ENCODE measurements at places on chromosomes 1 and 21.

DNA sequence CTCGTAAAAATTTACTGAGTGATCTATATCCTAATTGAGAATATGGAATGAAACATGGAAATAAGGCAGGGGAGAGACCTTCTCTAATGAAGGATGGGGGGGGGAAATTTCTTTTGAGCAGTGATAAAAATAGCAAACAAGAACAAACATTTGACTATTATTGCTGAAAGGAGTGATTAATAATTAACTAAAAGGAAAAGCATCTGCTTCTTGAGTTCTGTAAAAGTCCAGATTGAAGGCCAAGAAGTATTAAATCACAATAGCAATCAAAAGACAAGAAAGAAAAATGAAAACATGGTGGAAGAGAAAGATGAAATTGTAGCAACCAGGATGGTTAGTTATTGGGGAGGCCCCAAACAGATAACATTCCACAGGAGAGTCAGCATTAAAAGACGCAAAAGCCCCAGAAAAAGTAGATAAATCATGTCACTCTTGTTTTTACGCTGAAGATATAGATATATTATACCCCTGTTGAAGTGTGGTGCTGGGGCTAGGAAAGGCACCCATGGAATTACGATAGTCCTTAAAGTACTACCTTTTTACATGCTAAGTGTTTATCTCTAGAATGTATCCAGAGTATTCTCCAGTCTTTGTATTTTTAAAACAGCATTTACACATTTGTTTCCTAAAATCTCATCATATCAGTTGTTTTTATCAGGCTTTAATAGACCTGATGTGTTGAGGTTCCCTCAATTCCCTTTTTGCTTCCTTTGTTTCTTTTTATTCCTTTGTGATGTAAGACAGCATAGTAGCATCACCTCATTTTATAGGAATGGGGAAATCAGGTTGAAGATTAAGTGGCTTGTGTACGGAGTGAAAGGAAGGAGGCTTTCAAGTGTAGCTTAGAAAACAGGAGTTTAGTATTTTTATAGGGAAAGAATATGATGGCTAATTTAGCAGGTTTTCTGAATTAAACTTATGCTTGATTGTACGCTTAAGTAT, 28.9 kb downstream of the DISP1 start:
- DNase-seq: no peak

DNA sequence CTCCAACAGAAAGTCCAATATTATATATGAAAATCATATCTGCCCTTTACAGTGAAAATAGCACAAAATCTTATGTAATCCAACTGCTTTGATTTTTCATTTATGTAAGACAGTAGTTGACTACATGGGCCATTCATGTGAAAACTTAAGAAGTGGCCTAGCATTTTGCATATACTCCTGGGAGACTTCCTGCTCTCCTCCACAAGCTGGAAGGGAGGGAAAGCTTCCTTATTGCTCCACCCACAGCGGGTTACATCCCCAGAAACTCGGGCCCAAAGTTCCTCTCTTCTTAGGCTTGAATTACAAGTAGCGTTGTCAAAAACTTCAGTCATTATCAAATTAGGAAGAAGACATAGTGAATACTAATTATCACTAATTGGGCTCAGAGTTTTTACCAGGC, 29.2 kb downstream of the FYB2 start:
- DNase-seq: no peak

DNA sequence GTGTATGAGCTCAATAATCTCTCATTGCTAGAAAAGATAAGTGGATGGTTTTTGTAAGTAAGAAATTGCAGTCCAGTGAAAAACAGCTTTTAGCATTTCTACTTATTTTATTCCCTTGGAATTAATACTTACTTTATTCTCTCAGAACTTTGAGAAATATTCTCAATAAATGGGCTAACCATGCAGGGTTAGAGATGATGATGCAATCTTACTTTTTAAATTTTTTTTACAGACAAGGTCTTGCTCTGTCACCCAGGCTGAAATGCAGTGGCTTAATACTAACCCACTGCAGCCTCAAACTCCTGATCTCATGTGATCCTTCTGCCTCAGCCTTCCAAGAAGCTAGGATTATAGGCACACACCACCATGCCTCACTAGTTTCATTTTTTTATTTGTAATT, 440.8 kb upstream of the ZP4 start:
- DNase-seq: no peak

- no peak for DNase-seq
Measured at GRCh38 chr21:37276377-37276776, 9.2 kb upstream of the VPS26C start.

GRCh38 chr1:111904478-111905218, 84.8 kb downstream of the KCND3 start:
- no peak for DNase-seq

- no peak for DNase-seq
Measured at GRCh38 chr1:150579945-150580642, 684 bp upstream of the MCL1 start.

- DNase-seq: no peak
Measured at GRCh38 chr1:151710187-151710840, 6.3 kb downstream of the CELF3 start.

- DNase-seq: no peak
Measured at GRCh38 chr1:200602632-200603031, 17.9 kb downstream of the KIF14 start.

DNA sequence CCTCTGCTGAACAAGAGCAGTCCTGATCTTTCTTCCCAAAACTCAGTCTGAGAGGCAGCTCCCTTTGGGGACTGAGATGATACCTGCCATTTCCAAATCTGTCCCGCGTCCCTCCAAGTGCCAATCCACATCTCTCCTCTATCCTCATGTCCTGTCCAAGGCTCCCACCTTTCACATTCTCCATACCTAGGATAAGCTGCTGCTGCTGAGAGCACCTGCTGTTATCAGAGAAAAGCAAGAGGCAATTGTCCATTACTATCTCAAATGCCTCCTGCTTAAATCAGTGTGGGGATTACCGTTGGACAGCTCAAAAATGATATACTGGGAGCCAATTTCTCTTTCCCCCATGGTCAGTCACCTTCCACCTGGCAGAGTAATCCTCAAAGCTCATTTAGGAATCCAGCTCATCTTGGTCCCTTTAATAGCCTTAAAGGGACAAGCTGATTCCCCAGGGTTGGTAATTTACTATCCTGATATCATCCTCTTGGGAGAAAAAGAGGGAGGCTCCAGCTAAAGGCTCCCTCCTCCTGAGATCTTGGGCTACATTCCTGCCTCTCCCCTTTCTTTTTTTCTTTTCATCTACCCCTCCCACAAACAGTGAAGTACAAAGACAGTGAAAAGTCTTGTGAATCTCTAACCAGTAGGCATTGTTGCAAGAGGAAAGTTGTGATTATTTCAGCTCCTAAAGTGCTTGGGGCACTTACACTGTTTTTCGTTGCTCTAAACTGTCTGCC, 278.1 kb upstream of the CAMK1G start:
- no peak for DNase-seq

Data from HepG2 (cell line).